ENCODE measurements at places on chromosomes 13 and 19. TPM values are rescaled to one million over a fixed set of nuclear protein-coding genes. Genes with fewer than 3 reads are reported as not detected.

Gene PROZ
- not detected for total RNA-seq

Gene ZNF571
- total RNA-seq, result 5.2 TPM

Gene NLRP11
- not detected for total RNA-seq

Gene SARS2
- 14.1 TPM for total RNA-seq

Gene C19orf81
- total RNA-seq, result not detected

Gene PRMT1
- 127 TPM for total RNA-seq

Gene SSBP4
- total RNA-seq, result 65.7 TPM

Gene URAD
- total RNA-seq, result not detected

Gene MCOLN1
- total RNA-seq, result 5.7 TPM

Gene LGI4
- total RNA-seq, result not detected

Gene CLEC17A
- total RNA-seq, result not detected

Gene ZNF471
- 3.9 TPM for total RNA-seq

Gene ZNF790
- 10.7 TPM for total RNA-seq

Gene TJP3
- total RNA-seq, result not detected

Gene TGFB1
- 13.7 TPM for total RNA-seq

Gene ZNF69
- total RNA-seq, result 17.2 TPM

Gene ZNF492
- total RNA-seq, result 0.39 TPM

Gene TSKS
- 0.13 TPM for total RNA-seq

Gene SIAH3
- not detected for total RNA-seq

Gene GAPDHS
- total RNA-seq, result not detected

Gene ATP4B
- total RNA-seq, result not detected

Gene MIER2
- 6.5 TPM for total RNA-seq

Gene C19orf25
- total RNA-seq, result 20.3 TPM
